Iris pigment epithelial cell (primary cell): ENCODE measurements at places on chromosomes 1 and 21.

DNA sequence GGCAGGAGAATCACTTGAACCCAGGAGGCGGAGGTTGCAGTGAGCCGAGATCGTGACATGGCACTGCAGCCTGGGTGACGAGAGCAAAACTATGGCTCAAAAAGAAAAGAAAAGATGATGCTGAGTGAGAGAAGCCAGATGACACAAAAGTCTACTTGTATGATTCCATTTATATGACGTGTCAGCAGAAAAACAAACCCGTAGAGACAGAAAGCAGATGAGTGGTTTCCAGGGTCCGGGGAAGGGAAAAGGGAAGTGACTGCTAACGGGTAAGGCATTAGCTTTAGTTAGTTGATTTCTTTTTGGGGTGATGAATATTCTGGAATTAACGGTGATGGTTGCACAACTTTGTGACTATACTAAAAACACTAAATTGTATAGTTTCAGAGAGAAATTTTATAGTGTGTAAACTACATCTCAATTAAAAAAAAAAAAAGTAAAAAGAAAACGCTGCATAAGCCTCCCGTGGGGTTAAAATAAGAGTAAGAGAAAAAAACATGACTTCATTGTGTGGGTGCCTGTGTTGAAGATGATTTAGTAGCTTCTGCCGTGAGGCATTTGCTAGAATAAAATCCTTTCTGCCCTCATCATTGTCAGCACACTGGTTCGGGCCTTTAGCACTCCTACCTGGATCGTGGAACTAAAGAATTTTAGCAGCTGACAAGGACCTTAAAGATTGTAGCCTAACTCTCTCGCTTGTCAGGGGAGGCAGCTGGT lies 24.7 kb upstream of the ATP5PO start:
- DNase-seq, result peak; percentile 70

DNA sequence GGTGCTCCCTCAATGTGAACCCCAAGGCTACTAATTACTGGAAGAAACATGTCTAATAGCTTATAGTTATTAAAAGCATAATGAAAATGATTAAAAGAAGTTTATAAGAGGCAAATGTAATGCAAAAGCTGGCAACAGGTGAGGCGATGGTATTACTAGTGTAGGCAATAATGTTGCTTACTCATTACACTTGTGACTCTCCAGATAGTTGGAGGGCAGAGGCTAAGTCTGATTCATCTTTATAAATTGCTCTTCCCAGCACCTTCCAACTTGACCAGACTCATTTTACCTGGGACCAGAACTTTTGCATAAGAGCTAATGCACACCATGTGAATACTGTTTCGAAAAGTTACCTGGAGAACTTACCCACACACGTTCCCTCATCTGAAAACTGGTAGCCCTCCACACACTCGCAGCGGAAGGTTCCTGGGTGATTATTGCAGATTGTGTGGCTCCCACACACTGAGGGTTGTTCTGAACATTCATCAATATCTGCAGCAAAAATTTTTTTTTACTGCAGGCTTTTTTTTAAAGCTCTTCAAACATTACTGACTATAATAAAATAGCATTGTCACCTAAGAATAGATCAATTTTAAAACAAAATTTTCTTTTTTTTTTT lies 48.0 kb downstream of the NID1 start:
- peak; percentile 63 for DNase-seq

GRCh38 chr1:24558902-24559791 lies 3.3 kb downstream of the NCMAP start:
- peak; percentile 90 for DNase-seq

DNA sequence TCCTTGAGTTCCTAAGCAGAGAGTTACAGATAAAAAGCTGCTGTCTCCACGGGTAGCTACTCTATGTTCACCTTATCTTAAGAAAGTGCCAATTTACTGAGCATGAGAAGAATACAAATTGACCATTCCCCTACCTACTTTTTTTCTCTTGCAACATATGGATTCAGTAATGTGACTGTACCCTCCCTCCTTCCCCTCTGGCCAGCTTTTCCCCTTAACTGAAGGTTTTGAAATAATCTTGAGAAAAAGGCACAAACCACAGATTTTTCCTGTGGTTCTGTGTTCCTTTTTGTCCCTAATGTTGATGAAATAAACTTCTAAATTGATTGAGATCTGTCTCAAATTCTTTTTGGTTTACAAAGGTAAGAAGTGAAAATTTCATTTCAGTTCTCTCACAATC lies 2.6 kb upstream of the CD2 start:
- DNase-seq, result no peak

DNA sequence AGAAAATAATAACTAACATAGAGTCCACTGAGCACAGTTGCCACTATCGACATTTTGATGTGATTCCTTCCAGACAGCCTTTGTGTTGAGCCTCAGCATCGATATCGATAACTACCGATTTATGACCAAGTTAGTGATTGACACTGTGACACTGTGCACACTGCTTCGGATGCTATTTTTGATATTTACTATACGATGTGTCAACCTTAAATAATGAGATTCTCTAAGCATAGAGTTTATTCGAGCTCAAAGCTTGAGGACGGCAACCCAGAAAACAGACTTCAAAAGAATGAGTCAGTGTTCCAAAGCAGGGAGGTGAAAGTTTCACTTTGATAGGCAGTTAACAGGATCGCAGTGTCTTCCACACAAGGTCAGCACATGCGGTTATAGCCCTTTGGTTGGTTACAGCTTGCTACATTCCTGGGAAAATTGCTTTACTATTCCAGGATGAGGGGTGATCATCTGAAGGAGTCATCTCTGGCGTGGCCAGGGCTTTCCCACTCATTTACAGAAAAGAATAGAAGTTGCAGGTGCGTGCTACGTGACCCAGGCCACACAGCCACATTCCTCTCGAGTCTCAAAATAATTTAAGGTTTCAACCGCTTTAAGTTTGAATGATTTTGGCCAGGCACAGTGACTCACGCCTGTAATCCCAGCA lies 53.6 kb upstream of the EFHD2 start:
- DNase-seq, result peak; percentile 84

DNA sequence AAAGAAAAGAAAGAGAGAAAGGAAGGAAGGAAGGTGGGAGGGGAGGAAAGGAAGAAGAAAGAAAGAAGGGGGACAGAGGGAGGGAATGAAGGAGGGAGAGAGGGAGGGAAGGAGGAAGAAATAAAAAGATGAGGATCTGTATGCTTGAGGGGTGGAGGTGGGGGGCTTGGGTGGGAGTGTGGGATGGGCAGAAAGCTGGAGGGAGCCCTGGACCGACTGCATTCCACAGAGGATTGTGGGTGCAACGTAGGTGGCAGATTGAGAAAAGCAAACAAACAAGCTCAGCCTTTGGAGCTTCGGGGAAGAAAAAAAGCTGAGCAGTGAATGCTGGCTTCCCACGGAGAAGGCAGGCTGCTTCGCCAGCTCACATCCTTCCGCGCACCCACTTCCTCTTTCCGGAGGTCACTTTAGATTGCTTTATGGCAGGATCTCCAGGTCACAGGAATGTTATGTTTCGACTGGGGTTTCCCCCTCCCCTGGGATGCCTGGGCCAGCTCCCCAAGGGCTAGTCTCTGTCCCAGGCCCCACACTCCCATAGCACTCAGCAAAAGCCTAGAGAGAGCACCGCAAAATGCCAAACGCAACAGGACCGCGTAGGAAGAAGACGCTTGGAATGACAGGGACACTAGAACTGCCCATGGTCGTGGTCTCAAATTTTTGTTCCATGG lies 20.7 kb upstream of the LGALS8 start:
- peak; percentile 90 for DNase-seq

GRCh38 chr21:31845151-31845729 lies 27.6 kb upstream of the HUNK start:
- DNase-seq, result no peak

- no peak for DNase-seq
Observed at GRCh38 chr1:240792915-240793529, 181.1 kb upstream of the GREM2 start.

DNA sequence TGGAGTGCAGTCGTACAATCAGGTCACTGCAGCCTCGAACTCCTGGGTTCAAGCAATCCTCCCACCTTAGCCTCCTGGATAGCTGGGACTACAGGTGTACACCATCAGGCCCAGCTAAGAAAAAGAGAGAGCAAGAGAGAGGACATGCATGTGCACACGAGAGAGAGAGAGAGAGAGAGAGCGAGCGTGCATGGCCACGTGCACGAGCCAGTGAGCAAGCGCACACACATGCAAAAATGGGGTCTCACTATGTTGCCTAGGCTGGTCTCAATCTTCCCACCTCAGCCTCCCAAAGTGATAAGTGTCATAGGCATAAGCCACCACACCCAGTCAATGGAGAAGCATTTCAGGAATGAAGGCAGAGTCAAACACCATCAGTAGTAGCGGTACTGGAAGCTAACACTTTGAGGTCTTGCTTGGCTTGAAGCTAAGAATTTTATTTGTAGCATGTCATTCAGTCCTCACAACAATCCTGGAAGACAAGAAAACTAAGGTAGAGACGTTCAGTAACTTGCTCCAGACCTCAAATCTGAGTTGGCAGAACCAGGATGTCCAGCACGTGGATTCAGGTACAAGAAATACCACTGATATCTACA lies 14.5 kb downstream of the GNB1 start:
- peak; percentile 57 for DNase-seq

DNA sequence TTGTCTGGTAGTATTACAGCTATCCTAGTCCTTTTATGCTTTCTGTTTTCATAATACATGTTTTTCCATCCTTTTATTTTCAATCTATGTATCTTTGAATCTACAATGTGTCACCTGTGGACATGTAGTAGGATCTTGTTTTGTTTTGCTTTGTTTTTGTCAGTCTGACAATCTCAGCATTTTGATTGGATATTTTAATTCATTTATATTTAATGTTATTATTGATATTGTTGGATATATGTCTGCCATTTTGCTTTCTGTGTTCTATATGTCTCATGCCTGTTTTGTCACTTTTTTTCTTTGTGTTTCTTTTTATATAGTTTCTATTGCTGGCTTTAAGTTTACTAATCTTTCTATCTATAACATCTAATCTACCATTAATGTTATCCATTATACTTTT lies 11.5 kb upstream of the PRSS38 start:
- DNase-seq, result no peak
